Thymus (tissue), 14 donors: ENCODE measurements at places on chromosomes 16 and 17. TPM values are rescaled to one million over a fixed set of nuclear protein-coding genes. Genes with fewer than 3 reads are reported as not detected.

DNA sequence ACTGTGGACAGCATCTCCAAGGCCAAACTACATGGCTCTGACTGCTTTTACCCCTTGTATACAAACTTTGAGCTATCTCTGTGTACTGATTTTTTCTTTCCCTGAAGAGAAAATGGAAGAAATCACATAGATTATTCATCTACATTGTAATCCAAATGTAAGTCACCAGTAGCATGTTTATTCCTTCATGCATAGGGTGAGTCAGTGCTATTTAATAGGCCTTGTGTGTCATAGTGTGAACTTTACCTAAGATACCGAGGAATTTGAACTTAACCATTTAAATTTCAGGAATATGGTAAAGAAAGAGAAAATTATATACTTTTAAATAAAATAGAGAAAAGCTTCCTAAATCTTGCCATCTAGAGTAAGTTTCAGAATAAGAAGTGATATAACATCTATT lies 16.5 kb downstream of the PHKB start:
- no peak for DNase-seq
- no peak overlapping the region for H3K27ac ChIP-seq
- no peaks in the 10 kb centered on the region for H3K27me3 ChIP-seq

DNA sequence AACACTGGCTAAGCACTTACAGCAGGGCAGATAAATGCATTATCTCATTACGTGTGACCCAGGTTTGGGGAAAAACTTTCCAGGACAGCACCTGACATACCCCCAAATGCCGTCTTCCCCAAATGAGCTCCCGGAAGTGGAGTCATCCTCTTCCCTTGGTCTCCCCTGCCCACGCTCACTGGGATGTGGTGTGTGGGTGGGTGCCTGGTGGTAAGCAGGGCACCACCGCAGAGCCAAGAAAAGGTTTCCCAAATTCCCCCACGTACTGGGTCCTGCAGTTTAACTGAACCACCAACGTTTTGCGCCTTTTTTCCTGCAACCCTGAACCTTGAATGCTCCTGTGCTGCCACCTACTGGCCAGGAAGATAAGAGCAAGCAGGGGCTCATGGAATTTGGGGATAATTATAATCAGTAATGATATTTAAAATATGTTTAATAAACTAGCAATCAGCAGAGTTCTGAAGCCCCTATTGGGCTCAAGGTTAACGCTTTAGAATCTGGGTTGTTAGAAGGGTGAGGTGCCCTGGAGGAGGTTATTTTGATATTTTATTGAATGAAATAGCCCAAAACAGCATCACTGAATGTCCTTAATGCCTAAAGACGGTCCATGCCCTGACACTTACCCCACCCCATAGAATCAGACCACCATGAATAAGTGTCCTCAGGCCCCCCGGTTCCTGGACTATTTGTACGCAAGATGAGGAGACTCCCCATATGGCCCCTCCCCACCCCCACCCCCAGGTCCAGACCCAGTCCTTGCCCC lies 8.0 kb downstream of the SPPL2C start:
- H3K27ac ChIP-seq, result no peak overlapping the region
- peak; percentile 13 for DNase-seq
- peaks cover 26% of the 10 kb centered on the region for H3K27me3 ChIP-seq
- no peaks in the 10 kb centered on the region for H3K4me1 ChIP-seq
- no peak overlapping the region for H3K4me3 ChIP-seq

GRCh38 chr16:58196898-58197313 lies 1.0 kb downstream of the CSNK2A2 start:
- no peak overlapping the region for H3K27ac ChIP-seq
- no peaks in the 10 kb centered on the region for H3K27me3 ChIP-seq
- peaks cover 14% of the 10 kb centered on the region for H3K4me1 ChIP-seq
- peak overlapping the region; percentile 93 for H3K4me3 ChIP-seq
- peaks cover 39% of the 10 kb centered on the region for H3K36me3 ChIP-seq

LGALS9C gene
- 0.05 TPM for total RNA-seq

TCAP gene
- total RNA-seq, result 0.28 TPM

- H3K27me3 ChIP-seq, result no peaks in the 10 kb centered on the region
- H3K27ac ChIP-seq, result no peak overlapping the region
Observed at GRCh38 chr16:3645108-3645503, 9.4 kb upstream of the DNASE1 start.

DNA sequence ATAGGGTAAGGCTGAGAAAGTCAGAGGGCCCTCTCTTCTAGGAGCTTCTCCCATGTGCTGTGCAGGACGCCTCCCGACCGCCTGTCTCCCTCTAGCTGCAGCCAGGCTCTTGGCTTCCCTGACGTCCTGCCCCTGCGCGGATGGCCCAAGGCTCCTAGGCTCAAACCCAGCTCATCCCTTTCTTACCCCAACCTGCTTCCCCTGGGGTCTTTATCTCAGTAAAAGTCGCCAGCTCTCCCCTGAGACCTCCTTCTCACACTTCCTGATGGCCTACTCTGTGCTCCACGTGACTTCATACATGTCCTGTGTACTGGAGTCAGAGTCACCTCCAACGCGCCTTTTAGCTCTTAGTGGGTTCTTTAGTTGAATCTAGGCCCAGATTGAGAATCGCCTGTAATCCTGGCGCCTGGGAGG lies 1.1 kb upstream of the ZNF747 start:
- H3K27me3 ChIP-seq, result no peaks in the 10 kb centered on the region
- H3K36me3 ChIP-seq, result peaks cover 21% of the 10 kb centered on the region
- H3K4me1 ChIP-seq, result peaks cover 31% of the 10 kb centered on the region
- peak overlapping the region; percentile 95 for H3K27ac ChIP-seq

- no peak overlapping the region for H3K27ac ChIP-seq
- no peaks in the 10 kb centered on the region for H3K36me3 ChIP-seq
- H3K4me3 ChIP-seq, result no peak overlapping the region
- H3K27me3 ChIP-seq, result peaks cover 58% of the 10 kb centered on the region
- H3K4me1 ChIP-seq, result peaks cover 3% of the 10 kb centered on the region
Observed at GRCh38 chr16:66429290-66429962, 2.3 kb downstream of the BEAN1 start.

CLEC10A gene
- total RNA-seq, result 8.6 TPM

GRCh38 chr17:73952480-73953205 lies 250.8 kb upstream of the RPL38 start:
- H3K4me3 ChIP-seq, result peak overlapping the region; percentile 23
- peaks cover 3% of the 10 kb centered on the region for H3K4me1 ChIP-seq
- H3K27me3 ChIP-seq, result peaks cover 12% of the 10 kb centered on the region
- H3K36me3 ChIP-seq, result no peaks in the 10 kb centered on the region
- DNase-seq, result no peak
- no peak overlapping the region for H3K27ac ChIP-seq

- no peak overlapping the region for H3K4me3 ChIP-seq
- no peak overlapping the region for H3K27ac ChIP-seq
- peaks cover 19% of the 10 kb centered on the region for H3K4me1 ChIP-seq
- DNase-seq, result no peak
- peaks cover 11% of the 10 kb centered on the region for H3K27me3 ChIP-seq
- H3K36me3 ChIP-seq, result no peaks in the 10 kb centered on the region
Observed at GRCh38 chr16:88449267-88449561, 3.9 kb upstream of the ZFPM1 start.

MAP2K6 gene
- 18.5 TPM for total RNA-seq

CCL15 gene
- total RNA-seq, result not detected

- H3K4me3 ChIP-seq, result peak overlapping the region; percentile 18
- DNase-seq, result no peak
- H3K27ac ChIP-seq, result no peak overlapping the region
- H3K4me1 ChIP-seq, result peaks cover 6% of the 10 kb centered on the region
Observed at GRCh38 chr16:85235991-85236817, 123.9 kb upstream of the CIBAR2 start.

DNA sequence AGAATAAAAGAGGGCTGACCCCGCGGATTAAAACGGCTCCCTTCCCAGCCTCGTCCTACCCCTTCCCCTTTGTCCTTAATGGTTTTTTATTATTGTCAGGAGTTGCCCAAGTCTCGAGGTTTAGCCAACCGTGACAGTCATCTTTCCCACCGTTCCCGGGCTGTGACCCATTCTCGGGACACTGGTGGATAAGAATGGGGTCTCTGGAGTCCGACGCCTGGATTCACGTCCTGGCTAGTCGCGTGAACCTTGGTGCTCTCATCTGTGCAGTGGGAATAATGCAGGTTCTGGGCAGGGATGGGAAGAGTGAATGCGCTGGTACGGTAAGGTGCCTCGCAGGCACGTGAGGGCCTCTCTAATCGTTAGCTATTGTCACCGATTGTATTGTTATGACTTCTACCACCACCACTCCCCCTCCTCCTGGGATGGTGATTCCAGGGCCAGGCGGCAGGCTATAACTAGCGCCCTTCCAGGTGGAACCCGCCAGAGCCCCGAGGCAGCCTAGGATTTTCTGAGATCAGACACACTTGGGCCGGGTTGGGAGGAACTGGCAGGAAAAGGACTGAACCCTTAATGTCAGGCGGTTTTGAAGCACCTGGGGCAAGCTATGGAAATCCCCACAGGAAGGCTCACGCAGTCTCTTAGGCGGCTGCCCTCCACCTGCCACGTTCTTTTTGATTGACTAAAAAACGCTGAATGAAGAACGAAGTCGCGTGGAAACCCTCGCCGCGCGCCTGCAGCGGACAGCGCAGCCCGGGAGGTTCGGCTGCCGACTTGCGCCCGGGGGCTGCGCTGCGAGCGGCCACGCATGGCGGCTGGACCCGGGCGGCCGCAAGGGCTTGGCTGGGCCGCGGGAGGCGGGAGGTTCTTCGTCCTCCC lies 2.7 kb downstream of the HS3ST3B1 start:
- peaks cover 74% of the 10 kb centered on the region for H3K27me3 ChIP-seq
- H3K27ac ChIP-seq, result no peak overlapping the region
- H3K4me3 ChIP-seq, result peak overlapping the region; percentile 81
- H3K4me1 ChIP-seq, result peaks cover 31% of the 10 kb centered on the region
- H3K36me3 ChIP-seq, result no peaks in the 10 kb centered on the region

DNA sequence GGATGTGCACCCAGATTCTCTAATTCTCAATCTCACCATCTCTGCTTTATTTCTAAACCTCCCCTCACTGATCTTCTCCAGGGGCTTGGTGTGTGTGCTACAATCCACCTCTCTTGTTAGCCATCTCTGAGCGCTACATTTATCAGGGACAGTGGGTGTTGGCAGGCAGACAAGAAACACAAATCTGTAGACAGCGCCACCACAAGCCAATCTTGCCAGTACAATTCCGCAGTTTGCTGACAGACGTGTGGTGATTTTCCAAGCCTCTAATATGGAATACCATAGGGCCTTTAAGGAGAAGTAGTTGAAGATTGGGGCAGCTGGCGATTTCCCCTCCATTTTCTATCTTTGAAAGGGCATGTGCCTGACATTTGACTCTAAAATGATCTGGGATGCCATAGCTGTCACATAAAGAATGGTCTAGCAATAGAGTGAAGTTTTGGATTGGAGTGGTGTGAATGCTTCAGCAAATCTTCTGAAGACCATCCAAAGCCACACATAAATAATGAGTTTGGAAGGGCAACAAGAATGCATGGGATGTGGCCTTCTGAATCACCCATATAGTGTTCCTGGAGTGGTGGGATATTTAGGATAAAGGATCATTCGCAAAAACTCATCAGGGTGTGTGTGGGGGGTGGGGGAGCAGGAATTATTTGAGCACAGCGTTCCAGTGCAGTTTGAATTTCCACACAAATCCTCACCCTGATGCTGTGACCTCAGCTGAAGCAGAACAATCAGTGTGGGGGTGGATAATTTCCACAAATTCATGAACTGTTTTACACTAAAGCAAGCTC lies 12.0 kb upstream of the ANKFN1 start:
- H3K27me3 ChIP-seq, result no peaks in the 10 kb centered on the region
- no peaks in the 10 kb centered on the region for H3K4me1 ChIP-seq
- H3K27ac ChIP-seq, result no peak overlapping the region
- H3K4me3 ChIP-seq, result no peak overlapping the region
- no peaks in the 10 kb centered on the region for H3K36me3 ChIP-seq

DNA sequence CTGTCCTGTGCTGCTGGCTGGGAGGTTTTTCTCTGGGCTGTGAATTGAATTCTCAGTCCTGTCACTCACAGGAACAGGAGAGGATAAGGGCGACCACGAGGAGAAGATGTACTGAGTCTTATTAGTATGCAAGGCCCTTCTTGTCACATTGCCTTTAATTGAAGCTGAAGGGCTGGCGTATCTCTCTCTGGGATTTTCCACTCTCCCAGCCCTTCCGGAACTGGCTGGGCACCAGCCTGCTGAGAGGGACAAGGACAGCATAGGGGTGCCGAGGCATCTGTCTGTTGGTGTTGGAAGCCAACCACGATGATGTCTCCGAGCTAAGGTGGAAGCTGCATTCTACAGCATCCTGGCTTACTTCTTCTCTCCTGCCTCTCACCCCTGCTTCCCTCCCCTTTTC lies 33.2 kb downstream of the GPRC5B start:
- no peak overlapping the region for H3K4me3 ChIP-seq
- no peaks in the 10 kb centered on the region for H3K27me3 ChIP-seq
- no peaks in the 10 kb centered on the region for H3K4me1 ChIP-seq
- no peak for DNase-seq
- H3K27ac ChIP-seq, result no peak overlapping the region

ADAD2 gene
- total RNA-seq, result 0.38 TPM

HOXB6 gene
- total RNA-seq, result 0.19 TPM

DNA sequence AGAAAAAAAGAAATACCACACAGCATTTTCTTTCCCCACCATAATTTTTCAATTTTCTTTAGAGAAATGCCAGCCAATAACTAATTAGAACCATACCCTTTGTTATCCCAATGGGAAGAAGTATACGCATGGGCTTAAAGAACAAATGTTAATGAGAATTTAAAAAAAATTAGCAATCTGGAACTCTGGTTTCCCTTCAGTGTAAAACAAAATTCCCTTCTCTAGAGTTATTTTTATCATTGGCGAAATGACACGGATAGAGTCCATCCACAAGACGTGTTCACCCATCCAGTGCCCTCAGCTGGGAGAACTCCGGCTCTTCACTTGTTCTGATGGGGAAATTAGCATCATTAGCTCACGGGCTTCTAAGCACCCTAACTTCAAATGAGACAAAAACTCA lies 3.3 kb downstream of the NXN start:
- H3K4me3 ChIP-seq, result no peak overlapping the region
- peaks cover 47% of the 10 kb centered on the region for H3K27me3 ChIP-seq
- H3K4me1 ChIP-seq, result peaks cover 13% of the 10 kb centered on the region
- DNase-seq, result no peak
- no peak overlapping the region for H3K27ac ChIP-seq

SERPINF2 gene
- total RNA-seq, result 4.3 TPM

DNA sequence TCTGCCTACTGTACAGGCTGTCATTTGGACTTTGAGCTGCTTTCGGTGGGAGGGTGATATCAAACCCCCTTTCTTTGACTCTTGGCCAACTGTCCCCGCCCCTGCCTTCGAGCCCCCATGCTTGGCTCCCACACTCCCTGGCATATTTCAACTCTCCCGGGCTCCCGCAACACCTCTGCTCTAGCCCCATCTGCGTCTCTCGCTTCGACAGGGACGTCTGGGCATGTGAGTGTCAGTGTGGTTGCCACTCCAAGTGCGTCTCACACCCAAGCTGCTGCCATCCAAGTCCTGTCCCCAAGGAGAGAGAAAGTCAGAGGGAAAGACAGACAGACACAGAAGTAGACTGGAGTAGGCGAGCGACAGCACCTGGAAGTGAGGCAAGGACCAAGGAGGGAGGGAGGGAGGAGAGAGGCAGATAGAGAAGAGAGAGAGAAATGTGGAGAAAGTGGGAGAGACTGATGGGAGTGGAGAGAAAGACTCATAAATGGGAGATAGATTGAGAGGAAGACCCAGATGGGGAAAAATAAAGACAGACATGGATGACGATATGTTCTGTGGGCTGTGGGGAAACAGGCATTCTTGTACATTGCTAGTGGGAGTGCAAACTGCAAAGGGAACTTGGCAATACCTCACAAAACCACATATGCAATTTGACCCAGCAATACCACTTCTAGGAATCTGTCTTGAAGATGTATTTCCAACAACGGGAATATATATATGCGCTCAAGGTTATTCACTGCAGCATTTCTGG lies 11.8 kb downstream of the STARD3 start:
- no peak for DNase-seq
- no peaks in the 10 kb centered on the region for H3K27me3 ChIP-seq
